ENCODE measurements at places on chromosomes 16 and 17.

DNA sequence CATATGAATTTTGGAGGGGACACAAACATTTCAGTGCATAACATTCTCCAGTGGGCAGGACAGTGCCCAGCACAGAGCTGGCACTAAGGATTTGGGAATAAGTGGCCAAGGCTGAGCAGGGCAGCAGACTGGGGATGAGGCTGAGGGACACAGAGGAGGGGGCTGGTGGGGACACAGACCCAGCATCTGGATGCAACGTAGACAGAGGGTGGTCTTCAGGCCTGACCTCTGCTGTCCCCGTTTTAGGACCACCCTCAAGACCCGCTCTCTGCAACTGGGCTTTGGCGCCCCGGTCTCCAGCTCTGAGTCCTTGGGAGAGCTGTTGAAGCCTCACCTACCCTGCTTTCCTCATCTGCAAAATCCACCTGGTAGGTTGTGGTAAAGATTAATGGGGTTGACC lies 3.3 kb upstream of the PRSS33 start:
- no peak for DNase-seq

DNA sequence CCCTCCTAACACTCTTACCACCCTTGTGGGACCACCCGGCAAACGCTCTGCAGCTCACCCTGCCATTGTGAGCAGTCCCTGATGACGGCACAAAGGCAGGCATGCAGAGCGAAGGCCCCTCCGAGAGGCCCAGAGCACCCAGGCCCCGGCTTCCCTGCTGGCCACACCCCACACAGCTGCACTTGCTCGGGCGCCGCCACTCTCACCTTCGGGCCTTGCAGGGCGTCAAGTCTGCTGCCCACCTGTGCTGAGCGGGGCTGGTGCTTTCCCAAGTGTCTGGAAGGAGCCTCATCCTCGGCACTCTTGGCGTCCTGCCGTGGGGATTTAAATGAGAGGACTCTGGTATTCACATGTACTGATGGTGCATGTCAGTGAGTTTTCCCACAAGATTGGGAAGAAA lies 30.3 kb upstream of the FASN start:
- no peak for DNase-seq

DNA sequence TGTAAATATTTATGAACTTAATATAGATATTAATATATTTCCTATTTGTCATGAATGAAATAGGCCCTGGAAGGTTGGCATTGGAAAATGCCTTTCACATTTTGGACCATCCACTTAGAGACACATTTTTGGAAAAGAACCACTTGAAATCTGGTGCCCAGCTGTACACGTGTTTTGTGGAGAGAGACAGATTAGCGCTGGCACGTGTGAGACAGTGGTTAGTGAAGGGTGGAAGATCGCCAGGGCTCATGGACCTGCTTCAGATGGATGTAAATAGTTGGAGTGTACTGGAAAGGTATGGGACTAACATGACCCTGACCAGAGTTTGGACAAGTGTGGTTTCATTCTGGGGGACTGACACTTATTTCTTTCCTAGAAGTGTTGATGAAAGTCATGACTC lies 222.9 kb downstream of the PRKCA start:
- peak; percentile 26 for DNase-seq

- DNase-seq: no peak
Observed at GRCh38 chr17:76013377-76013932, 12.8 kb downstream of the CDK3 start.

DNA sequence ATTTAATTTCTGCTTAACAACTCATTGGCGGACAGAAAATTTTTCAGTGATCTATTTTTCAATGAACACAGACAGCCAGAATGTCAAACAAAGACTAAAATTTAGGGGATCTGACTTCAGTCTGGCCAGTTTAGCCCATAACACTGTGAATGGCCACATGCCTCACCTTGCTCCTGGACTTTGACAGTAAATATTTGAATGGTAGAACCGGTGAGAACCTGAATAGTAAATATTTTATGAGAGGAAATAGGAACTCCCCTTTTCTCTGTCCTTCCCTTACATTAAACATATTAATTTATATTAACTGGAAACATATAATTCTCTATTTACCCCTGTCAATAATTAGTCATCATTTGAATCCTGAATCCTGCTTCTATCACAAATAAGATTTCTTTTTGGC lies 942.1 kb downstream of the KCNJ2 start:
- DNase-seq: no peak

GRCh38 chr16:29911676-29912010 lies 11.4 kb downstream of the ASPHD1 start:
- no peak for DNase-seq

DNA sequence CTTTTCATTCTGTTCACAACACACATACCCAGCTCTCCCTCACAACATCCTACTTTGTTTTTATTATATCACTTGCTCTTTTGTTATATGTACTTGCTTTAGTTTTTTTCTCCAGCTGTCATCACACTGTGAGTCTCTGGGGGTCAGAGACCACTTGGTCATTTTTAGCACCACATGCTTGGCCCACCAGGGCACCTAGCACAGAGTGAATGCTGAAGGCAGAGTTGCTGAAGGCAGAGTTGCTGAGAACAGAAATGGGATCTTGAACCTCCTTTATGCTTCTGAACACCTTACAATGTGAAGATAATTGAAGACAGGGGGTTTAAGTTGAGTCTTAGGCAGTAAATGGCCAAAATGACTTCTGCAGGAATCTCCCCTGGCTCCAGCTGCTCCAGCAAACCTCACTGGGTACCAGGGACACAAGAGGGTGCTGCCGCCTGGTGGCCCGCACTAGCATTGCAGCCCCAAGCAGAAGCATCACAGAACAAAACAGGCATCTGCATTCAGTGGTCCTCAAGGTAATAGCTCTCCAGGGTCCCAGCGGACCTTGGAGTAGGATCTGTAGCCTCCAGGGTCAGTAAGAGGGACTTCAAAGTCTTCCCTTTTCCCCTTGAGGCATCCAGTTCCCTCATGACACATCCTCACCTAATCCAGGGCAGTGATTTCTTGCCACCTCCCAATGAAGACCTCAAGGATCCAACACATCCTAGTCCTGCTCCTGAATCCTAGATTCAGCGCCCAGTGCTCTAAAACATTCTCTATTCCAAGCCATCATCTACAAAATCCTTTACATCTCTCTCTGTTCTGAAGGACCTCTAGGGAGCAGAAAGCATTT lies 1972.6 kb downstream of the TP53TG3F start:
- DNase-seq: no peak

GRCh38 chr16:8678068-8678927 lies 3.9 kb downstream of the ABAT start:
- peak; percentile 82 for DNase-seq

DNA sequence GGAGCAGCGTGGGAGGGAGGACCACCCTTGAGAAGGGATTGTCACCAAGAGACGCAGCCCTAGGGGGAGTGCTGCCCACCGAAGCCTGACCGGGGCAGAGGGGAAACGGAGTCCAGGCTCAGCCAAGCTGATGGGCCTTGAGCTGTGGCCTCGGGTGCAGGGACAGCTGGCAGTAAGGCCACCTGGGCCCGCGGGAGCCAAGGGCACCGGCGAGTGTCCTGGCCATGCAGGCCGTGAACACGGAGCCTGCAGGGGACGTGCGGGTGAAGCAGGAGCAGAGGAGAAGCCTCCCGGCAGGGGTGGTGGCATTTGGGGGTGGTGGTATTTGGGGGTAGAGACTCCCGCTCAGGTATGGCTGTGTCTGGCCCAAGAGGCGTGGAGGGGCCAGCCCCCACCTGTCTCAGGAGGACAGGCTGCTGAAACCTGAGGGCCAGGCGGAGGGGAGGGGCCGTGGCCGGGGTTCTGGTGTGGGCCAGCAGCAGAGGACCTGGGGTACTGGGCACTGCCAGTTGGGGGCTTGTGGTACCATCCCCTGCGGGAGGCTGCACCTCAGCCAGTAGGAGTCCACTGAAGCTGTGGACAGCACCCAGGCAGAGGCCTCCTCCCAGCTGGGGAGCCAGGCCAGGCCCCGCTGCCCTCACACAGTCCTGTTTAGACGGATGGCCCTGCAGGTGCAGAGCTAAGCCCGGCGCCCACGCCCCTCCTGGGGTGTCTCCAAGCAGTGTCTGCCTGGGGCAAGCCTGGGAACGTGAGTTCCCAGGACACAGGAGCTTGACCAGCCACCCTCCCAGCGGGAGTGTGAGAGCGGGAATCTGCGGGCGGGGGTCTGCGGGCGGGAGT lies 4.5 kb downstream of the GNPTG start:
- no peak for DNase-seq

DNA sequence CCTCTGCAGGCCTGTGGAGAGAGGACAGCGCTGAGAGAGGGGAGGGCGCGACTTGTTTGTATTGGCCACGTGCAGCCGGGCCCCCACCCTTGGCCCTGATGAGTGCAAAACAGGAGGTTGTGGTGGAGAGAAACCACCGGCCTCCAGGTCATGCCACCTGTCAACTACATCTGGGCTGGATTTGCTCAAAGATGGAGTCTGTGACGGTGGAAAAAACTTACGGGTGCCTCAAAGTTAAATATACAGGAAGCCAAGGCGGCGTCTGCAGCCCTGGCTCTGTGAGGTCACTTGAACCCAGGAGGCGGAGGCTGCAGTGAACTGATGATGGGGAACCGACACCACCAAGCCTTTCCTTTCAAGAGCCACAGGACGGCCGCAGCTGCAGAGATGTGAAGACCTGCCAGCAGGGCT lies 15.7 kb downstream of the C16orf74 start:
- no peak for DNase-seq

DNA sequence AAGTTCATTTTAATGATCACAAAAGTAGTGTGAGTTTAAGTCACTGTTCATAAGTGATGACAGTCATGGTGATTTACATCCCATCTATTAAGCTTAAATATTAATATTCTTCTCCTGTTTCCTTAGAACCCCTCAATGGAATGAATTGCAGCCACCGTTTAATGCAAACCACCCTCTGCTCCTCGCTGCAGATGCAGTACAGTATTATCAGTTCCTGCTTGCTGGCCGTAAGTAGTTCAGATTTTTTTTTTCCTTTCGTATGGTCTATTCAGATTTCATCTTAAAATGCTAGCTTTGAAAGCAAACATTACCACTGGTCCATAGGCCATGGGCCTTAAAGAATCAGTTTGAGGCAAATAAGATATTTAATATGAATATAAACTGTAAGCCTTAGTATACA lies 359.0 kb upstream of the TBX2 start:
- no peak for DNase-seq

DNA sequence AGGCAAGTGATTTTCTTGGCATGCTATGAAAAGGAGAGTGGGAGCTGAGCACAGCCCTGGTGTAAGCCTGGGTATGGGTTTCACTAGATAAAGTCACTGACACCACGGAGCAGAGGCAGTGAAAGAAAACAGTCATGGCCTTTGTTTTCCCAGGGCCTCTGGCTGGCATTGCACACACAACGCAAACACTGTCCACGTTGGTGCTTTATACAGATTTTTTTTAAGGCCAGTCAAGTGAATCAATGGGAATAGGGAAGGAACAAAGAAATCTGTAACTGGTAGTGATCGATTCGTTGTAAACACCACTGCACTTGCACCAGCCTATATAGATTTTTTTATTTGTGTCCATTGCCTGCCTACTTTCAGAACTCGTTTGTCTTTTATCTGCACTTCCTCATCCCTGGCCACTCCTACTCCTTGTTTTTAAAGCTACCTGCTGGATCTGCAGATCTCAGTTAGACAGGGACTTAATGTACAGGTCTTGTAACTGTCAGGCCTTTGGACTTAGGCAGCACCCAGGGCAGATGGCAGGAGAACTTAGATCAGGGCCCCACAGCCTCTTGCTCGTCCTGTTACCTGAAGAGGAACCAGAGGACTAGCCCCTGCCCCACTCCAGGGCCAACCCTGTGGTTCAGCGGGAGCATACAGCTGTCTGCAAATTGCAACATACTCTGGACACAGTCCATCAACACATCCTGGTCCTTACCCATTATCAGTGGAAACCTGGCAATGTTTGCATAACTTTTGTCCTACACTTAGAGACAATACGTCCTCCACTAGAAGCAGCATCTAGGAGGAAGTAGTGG lies 10.6 kb upstream of the TMIGD1 start:
- DNase-seq: peak; percentile 55

DNA sequence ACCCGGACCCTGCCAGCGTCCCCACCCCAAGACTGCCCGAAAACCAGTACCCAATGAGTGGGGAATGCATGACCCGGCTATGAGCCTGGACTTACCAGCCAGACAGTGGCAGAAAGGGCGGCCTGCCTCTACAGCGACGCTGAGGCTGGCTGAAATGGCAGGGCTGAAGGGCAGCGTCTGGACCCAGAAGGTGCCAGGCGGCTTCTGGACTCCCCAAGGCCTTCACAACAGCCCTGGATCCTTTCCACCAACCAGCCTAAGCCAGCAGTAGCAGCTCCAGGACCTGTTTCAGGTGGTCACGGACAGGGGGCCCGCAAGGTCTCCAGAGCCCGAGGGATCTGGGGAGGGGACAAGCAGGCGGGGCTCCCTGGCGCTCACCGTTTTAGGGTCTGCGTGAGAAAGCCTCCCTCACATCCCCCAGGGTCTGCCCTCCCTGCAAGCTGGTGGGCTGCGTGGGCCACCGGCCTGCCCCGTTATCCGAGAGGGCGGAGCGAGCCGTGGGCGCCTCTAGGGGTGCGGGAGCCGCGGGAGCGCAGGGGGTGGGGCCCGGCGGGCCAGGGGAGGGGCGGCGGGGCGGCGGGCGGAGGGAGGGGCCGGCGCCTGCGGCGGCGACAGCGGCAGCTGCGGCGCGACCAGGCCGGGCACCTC lies at the start of gene RIPOR1:
Gene RIPOR1, plus strand, starts transcription at position 608 of the 648 bp plus-strand sequence. CDS start 9,618 bp downstream, outside the sequence.
- DNase-seq: no peak

DNA sequence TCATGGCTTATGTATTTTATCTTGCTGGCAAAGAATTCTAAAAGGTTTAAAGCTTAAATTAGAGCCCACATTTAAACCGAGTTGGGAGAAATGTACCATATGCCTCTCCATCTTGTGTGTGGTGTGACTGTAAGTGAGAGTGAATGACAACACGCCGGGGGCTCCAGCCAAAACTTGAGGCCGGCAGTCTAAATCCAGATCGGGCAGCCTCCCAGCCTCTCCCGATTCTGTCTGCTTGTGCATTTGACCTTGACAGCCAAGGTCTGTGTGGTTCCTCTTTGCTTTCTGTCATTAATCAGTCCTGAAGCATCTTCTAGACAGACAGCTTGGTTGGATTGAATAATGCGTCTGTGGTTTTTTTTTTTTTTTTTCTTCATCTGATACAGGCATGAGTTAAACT lies 1093.2 kb upstream of the EEF2KMT start:
- no peak for DNase-seq

DNA sequence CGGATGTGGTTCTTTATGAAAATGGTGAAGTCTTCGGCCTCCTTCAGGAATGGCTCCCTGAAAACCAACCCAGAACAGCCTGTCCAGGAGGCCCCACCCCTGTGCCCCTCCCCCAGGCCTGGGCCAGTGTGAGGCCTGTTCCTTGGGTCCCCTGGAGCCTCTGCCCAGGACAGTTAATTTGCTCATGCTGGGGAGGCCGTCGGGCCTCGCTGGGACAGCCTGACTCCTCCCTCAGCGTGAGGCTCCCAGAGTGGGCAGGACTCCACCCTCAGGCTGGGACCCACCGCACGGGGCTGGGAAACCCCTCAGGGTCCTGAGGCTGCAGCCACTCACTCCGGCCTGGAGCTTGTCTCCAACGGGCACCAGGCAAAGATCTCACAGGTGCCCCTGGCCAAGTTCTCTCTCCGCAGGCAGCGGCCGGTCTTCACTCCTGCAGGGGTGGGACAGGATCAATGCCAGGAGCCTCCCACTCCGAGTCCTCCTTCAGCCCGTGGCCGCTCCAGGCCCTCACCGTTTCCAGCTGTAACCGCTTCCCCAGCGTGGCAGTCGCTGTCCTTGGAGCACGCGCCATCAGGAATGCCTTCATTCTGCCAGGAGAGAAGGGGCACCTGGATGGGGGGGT lies 5.8 kb downstream of the P2RX5 start:
- no peak for DNase-seq

- DNase-seq: no peak
Observed at GRCh38 chr17:80453998-80454556, 22.3 kb downstream of the NPTX1 start.

Data from fibroblast of lung (primary cell).